Activated effector memory CD4-positive, alpha-beta T cell treated with anti-CD3 and anti-CD28 coated beads, Interleukin-2, amount 50 U/mL, for 16 hours (primary cell): ENCODE measurements at places on chromosomes 5 and 9.

- DNase-seq, result no peak
Observed at GRCh38 chr5:159459132-159459627, 128.9 kb upstream of the IL12B start.

DNA sequence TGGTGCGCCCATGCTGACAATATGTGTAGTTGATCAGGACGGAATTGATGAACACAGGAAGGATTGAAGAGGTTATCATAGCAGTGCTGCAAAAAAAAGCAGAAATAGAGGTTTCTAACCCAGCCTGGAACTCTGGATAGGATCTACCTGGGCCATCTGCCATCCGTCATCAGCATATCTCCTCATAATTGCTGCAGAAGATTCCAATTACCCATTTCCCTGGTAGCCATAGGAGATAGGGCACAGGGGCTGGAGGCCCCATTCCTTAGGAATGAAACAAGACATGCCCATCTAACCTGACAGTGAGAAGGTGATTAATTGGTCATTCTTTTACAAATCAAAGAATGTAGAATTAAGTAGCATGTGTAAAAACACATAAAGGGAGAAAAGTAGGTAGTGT lies 60.3 kb upstream of the TRIM32 start:
- no peak for DNase-seq

DNA sequence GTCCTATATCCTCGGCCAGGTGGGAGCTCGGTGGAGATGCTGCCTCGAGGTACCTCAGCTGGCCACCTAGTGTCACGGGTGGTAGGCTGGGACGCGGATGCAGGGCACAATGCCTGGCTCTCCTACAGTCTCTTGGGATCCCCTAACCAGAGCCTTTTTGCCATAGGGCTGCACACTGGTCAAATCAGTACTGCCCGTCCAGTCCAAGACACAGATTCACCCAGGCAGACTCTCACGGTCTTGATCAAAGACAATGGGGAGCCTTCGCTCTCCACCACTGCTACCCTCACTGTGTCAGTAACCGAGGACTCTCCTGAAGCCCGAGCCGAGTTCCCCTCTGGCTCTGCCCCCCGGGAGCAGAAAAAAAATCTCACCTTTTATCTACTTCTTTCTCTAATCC lies 2.0 kb downstream of the PCDHGC3 start:
- DNase-seq, result no peak

- DNase-seq, result no peak
Observed at GRCh38 chr5:32143617-32144377, 30.3 kb downstream of the GOLPH3 start.

DNA sequence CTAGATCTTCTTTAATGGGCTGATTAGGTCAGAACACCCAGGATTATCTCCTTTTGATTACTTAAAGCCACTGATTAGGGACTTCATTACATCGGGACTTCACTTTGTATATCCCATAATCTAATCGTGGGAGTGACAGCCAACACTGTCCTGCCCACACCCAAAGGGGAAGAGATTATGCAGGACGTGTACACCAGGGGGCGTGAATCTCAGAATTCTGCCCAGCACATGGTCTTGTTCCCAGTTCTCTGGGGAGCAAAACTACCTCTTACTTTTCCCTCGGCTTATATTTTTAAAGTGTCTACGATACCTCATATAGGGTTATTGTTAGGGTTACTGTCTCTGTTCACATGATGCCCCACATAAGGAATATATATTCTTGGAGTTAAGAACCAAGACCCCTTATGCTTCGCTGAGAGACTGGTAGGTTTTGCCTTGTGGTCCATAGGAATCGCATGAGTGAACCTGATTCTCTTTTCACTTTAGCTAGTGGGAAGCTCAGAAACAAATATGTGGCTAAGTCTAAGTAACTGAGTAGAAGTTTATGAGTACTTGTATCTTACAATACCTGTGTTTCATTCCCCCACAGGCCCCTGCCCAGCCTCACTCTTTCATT lies 192.7 kb downstream of the GNA14 start:
- peak; percentile 75 for DNase-seq

DNA sequence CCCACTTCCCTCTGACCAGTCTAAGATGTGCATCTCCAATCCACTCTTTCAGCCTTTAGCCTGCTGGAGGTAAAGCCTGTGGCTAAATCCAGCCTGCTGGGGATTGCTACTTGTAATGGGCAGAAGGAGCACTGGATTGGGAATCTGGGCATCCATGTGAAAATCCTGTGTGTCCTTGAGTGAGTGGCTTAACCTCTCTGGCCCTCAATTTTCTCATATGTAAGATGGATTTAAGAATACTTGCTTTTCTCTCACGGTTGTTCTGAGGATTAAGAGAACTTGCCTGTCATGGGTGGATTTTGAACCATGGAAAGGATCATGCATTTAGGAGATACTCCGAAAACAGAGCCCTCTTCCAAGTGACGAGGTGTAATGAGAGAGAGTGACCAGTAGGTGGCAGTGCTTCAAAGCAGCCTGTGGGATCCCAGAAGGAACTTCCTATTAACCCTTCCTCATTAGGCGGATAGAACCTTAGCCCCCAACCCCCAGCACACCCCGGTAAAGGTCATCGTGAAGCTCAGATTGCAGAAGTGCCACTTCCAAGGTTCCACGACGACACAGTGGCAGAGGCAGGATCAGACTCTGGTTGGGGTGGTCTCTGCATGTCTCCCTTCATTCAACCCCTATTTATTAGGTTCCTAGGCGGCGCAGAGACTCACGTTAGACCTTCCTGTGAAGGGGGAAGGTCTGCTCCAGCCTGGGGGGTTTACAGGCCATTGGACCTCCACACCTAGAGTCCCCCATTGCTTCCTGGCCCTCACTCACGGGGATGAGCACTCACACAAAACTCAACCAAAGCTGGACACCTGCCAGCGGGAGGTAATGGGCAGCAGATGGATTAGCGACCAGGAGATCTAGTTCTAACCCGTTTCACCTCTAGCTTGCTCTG lies 68.7 kb upstream of the ZNF618 start:
- DNase-seq, result peak; percentile 68

DNA sequence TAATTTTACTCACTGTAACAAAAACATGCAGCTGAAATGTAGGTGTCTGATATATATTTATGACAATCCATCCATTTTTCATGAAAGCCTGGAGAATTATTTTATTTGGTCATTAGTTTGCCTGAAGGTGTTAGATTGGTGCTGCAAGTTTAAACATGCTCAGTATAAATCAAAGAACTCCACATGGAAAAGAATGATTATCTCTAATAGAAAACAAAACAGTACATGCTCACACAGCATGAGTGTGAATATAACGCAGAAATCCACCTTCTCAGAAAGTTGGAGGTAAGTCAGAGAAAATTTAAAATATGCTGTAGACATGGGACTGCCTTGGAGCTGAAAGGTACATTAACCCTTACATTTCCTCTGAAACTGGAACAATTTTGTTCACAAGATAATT lies 165.5 kb upstream of the RGS7BP start:
- no peak for DNase-seq

- no peak for DNase-seq
Observed at GRCh38 chr5:171986772-171987171, 19.7 kb downstream of the FBXW11 start.

DNA sequence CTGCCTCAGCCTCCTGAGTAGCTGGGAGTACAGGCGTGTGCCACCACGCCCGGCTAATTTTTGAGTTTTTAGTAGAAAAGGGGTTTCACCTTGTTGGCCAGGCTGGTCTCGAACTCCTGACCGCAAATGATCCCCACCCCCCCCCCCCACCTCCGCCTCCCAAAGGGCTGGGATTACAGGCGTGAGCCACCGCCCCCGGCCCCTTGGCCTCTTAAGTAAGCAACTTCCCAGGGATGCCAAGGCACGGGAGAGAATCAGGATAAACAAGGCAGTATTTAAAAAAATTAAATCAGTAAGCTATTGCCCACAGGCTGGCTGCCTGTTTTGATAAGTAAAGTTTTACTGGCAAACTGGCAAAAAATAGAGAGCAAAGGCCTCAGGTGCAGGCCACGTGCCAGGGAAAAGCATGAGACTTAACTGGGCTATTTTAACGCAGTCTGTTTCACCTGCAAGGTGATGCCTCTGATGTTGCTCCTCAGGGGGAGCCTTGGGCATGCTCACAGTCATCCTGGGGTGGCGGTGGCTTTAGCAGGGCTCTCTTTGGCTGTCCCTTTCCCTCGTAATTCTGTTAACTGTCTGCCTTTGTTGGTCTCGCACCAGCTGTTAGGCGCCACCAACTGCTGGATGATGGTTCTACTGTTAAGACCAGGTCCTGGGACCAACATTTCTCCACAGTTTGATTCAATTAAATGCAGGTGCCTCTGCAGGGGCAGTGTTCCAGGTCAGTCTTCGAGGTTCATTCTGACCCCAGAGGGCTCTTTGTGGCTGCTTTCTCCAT lies 19.4 kb upstream of the RNF130 start:
- no peak for DNase-seq

DNA sequence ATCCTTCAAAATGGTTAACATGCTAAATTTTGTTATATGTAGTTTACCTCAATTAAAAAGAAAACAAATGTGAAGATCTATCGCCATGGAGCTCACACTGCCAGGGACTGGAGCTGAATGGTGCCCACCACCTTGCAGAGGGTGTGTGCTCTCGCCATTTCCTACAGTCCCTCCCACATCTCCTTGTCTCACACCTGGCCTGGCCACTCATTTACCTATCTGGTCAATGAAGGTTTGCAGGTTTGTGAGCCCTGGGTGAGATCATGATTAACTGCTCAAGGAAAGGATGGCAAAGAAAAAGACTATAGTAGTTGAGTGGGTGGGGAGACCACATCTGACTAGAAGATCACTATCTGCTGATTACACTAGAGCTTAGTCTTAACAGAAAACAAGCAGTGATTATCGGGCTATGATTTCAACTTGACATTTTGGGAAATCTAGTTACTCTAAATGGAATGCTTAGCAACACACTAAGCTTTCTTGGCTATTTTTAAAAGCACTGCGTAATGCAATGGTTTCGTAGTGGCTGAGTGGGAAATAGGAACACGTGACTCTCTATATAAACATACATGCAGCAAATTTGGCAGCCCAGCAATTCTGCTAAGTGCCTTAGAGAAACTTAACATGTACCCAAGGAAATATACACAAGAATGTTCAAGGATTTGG lies 27.3 kb downstream of the PUM3 start:
- no peak for DNase-seq

DNA sequence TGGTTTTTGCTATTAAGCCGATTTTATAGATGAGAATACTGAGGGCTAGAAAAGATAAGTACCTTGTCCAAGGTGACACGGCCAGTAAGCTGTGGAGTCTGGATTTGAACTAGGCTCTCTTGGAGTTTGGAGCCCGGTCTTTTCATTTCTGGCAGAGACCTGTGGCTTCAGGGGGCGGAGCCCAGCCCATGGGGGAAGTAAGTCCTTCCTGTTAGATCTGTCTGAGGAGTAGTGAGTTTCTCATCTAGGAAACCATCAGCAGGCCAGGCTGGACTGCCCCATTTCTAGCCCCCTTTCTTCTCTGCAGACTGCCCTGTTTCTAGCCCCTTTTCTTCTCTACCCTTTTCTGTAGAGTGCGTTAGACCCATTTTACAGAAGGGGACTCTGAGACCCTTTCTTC lies 521 bp upstream of the PTGS1 start:
- DNase-seq, result no peak

- no peak for DNase-seq
Observed at GRCh38 chr5:154786414-154786813, 31.2 kb downstream of the LARP1 start.

DNA sequence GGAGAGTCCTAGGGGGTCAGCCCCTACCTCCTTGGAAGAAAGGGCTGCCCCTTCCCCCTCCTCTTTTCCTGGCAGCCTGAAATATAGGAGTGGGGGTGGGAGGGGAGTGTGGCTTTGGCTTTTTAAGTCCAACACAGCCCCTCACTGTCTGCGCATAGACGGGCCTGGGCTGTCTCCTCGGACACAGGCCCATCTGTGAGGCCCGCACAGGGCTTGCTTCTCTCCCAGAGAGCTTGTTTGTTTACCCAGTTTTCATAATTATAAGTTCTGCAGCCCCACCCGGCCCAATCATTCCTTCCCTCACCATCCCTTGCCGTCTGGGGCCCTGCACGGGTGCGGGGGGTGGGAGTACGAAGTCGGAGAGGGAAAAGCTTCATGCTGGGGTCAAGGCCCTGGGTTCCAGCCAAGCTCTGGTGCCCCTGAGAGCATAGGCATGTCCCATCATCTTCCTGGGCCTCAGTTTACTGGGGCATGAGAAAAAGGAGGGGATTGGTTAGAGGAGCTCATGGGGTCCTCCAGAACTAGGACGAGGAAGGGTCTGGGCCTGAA lies 54.0 kb upstream of the STXBP1 start:
- DNase-seq, result no peak

DNA sequence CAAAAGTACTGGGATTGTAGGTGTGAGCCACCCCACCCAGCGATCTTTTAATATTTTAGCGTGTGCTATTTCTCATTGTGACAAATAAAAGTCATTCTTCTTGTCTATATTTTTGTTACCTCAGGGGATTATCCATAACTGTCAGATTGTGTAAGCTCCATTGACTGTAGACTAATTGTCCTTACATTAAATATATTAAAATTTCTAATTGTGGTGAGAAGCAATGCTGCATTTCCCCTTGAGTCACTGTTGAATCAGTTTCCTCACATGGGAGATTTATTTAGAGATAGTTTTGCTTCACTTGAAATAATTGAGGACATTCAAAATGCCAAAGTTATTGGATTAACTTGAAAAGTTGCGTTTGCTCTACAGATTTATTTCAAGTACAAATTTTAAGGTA lies 782.4 kb upstream of the WWC1 start:
- no peak for DNase-seq

DNA sequence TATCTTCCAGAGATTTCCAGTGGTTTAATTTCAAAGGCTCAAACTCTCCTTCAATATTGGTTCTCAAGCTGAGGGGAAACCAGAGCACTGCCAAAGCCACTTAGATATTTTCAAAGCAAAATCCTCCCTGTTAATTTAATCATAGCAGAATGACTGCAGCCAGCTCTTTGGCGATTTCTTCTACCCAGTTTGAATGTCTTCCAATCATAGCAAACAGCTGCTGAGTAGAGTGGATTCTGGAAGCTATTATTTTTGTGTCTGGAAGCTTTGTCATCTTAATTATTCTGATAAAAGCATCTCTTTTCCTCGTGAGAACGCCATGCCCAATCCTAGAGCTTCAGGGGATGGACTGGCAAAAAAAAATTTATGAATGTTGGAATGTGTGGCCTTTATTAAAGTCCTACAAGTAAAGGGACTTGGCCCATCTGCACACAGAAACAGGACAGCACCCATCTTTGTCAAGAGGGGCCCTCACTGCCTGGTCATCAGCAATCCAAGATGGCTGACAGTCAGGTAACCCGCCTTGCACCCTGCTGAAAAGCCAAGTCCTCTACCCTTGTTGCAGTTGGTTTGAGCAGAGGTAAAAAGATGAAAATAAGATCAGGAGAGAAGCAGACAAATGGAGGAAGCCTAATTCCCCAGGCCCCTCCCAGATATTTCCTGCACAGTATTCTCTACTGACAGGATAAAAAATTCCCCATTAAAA lies 125.1 kb downstream of the SUSD1 start:
- DNase-seq, result no peak

- no peak for DNase-seq
Observed at GRCh38 chr5:154278908-154279307, 88.4 kb downstream of the GALNT10 start.

GRCh38 chr9:6215562-6215961 lies at the start of gene IL33:
Gene IL33, plus strand, starts transcription at chr9:6215807. Its CDS starts 25,888 bp downstream, at chr9:6241695.
- DNase-seq, result no peak

GRCh38 chr9:99239341-99240060 lies 17.4 kb downstream of the SEC61B start:
- DNase-seq, result no peak

GRCh38 chr9:35277171-35277520 lies 115.3 kb downstream of the UNC13B start:
- no peak for DNase-seq
